ENCODE measurements at places on chromosomes 1 and 21.

GRCh38 chr1:218717575-218717974, 372.4 kb downstream of the TGFB2 start:
- DNase-seq: no peak

DNA sequence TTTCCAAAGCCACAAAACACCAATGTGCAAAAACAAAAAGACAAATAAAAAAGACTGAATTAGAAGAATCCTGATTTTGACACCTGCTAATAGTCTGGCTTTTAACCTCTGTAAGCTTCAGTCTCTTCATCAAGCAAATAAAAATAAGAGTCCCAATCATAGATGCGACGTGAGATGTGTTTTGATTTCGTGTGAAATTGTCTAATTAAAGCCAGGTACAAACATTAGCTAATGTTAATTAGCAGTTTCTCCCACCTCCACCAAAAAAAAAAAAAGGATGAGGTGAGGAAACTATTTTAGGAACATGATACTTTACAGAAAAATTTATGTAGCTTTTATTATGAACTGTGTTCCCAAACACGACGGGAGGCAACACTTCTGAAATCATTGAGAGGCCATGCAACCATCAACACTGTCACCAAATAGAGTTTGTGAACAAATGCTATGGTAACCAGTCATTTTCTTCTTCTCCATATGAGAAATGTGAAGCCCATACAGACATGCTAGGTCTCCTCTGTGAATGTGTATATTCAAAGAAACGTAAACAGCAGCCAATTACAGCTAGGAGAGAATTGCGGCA, 6.7 kb upstream of the EVI5 start:
- no peak for DNase-seq

DNA sequence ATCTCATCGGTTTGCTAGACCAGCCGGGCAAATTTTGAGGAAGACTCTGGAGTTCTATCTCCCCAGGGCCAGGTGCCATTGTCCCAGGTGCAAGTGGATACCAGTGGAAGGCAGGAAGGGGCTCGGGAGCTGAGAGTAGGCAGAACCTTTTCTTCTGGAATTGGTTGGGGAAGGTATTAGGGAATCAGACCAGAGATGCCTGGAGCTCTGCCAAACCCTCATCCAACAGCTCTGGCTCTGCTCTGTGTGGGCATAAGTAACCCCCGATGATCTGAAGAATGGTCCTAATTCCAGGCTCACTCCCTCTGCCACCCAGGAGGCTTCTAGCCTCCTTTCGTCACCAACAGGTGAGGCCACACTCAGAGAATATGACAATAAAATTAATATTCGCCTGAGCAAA, 69.9 kb downstream of the PGBD5 start:
- no peak for DNase-seq

DNA sequence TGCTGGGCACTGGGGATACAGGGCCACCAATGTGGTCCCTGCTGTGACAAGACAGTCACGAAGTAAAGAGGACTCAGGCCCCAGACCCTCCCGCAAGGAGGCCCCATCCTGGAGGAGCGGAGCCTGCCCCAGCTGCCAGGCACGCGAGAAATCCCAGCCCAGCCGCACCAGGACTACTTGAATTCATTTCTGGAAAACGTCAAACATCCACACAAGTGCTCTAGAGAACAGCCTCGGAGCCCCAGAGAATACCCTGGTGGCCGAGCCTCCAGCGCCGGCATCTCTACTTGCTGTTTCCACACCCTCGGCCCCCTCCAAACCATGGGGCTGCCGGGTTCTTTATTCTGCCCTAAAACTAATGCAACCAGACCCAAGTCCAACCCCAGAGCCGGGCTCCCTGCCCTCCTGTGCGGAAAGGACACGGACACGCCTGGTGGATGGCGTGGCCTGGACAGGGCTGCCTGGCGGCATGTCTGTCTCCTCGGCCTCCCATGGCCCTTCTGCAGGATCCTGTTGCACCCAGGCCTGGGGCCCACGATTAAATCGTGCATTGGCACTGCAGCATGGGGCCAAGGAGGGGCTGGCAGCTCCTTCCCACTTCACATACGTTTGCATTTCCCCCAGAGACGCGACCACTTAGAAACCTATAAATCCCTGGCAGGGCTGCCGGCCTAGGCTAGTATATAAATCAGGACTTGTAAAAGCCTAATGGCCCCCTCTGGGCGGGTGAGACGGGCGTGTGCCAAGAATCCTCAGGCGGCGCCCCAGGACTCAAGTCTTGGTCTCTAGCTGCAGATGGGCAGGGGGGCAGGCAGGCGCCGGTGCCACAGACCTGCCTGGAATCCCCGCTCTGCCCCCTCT, 41.2 kb downstream of the DMRTB1 start:
- no peak for DNase-seq

GRCh38 chr1:100976936-100977335, 48.6 kb downstream of the DPH5 start:
- no peak for DNase-seq

- DNase-seq: no peak
Observed at GRCh38 chr21:31043471-31043870, 5.2 kb upstream of the KRTAP19-8 start.

DNA sequence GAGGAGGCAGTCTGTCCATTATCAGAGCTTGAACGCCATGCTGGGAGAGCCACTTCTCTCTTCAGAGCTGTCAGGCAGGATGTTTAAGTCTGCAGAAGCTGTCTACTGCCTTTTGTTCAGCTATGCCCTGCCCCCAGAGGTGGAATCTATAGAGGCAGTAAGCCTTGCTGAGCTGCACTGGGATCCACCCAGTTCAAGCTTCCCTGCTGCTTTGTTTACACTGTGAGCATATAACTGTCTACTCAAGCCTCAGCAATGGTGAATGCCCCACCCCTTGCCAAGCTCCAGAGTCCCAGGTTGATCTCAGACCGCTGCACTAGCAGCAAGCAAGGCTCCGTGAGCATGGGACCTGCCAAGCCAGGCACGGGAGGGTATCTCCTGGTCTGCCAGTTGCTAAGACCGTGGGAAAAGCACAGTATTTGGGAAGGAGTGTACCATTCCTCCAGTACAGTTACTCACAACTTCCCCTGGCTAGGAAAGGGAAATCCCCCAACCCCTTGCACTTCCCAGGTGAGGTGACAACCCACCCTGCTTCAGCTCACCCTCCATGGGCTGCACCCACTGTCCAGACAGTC, 32.5 kb downstream of the RGS13 start:
- DNase-seq: no peak

DNA sequence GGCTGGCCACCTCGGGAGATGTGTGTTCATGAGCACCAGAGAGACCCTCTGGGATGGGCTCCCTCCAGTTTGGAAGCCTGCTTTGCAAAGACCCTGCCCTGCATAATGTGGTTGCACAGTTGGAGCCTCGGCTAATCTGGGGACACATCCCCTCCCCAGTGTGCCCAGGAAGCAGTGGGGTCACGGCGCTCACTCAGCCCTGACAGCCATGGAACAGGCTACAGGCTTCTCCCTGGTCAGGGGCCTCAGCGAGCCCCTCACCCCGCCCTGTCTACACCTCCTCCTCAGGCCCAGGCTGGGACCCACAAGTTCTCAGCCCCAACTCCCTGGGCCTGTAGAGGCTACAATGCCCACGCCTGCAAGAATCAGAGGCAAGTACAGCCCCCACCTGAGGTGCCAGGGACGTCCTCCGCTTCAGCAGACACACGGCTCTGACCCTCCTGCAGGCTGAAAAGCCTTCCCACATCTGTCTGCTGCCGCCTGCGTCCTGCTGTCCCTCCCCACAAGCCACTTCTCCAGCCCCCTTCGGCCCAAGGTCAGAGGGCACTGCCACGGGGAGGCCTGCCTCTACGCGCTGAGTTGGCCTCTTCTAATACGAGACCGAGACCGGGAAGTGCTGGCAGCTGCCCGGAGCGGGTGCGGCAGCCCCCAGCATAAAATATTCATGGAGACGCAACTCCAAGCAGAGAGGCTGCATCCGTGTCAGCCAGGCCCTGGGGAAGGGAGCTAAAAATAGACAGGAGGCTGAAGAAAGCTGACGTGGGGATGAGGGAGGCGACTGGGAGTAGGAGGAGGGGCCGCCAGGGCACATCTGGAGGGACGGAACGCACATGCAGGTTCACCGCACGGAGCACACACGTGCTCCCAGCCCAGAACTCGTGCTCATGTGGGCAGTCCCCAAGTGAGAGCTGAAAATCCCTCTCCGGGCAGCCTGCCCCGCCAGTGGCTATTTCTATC, 15.2 kb upstream of the GPR153 start:
- no peak for DNase-seq

DNA sequence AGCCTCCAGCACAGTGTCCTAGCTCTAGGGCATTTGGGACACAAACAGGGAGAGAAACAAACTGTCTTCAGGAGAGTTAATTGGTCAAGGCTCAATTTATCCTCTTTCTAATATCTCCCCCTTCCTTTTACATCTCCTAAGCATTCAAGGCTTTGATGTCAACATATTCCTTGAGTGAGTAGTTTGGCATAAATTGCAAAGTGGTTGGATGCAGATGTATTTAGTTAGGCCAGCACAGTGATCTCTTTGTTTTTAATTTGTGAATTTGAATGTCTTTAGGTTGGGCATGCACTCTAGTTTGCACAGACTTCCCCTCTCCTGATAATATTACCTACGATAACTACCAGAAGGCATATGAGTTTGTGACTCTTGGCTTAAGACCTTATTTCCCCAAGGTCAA, 12.5 kb upstream of the OLFML2B start:
- no peak for DNase-seq

- DNase-seq: no peak
Observed at GRCh38 chr1:62131093-62131725, 63.4 kb upstream of the L1TD1 start.

GRCh38 chr1:118302145-118302544, 117.1 kb upstream of the SPAG17 start:
- DNase-seq: no peak

DNA sequence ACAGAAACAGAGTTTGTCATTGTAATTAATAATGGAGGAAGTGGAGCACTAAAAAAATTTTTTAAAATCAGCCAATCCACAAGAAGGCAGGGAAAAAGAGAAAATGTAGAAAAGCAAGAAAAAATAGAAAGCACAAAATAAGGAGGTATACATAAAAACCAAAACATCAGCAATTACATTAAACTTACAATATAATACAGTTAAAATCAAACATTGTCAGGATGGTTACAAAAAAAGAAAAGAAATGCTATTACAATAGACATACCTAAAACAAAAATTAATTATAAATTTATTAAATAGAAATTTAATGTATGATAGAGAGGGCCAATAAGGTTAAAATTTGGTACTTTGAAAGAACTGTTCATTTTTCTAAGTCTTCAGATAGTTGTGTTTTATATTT, 38.7 kb downstream of the PRSS38 start:
- DNase-seq: no peak

- no peak for DNase-seq
Observed at GRCh38 chr1:80994934-80995333, 805.8 kb upstream of the ADGRL2 start.

- DNase-seq: no peak
Observed at GRCh38 chr1:235002706-235003300, 125.8 kb downstream of the TOMM20 start.

DNA sequence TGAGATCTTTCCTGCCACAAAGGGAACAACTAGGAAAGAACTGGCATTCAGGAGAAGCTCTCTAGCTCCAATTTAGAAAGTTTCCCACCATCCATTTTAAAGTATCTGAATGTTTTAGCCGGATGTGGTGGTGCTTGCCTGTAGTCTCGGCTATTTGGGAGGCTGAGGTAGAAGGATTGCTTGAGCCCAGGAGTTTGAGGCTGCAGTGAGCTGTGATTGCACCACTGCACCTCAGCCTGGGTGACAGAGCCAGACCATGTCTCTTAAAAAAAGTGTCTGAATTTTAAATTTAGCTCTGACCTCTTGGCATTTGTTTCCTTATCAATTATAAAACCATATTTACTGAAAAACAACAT, 67.2 kb downstream of the RPAP2 start:
- no peak for DNase-seq

GRCh38 chr1:42740851-42741580, 980 bp upstream of the CLDN19 start:
- DNase-seq: no peak

DNA sequence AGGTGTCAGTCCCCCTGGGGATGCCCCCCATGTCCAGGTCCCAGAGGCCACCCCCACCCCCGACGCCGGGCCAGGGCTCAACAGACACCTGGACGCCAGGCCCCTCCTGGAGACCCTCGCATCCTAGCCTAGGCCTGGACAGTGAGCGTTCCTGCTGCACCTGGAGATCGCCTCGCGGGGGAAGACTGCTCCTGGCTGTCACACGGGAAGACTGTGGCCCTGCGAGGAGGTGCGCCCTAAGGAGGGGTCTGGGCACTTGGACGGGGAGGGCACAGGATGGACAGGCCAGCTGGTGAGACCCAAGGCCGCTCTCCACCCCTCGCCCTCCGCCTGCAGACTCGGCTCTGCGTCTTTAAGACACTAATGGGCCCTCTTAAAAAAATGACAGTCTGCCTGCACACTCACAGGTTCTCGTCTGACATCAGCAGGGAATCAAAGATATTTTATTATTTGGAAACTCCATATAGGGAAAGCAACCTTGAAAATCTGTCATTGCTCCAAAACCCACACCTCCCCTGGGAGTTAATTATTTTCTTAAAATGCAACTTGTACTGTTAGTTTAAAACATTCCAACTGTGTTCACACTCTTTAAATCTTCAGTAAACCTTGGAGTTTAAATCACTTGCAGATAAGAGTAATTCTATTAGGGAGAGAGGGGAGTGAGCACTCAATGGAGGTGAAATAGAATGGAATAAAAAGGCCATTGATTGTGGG, 45.6 kb upstream of the ACTRT2 start:
- no peak for DNase-seq

DNA sequence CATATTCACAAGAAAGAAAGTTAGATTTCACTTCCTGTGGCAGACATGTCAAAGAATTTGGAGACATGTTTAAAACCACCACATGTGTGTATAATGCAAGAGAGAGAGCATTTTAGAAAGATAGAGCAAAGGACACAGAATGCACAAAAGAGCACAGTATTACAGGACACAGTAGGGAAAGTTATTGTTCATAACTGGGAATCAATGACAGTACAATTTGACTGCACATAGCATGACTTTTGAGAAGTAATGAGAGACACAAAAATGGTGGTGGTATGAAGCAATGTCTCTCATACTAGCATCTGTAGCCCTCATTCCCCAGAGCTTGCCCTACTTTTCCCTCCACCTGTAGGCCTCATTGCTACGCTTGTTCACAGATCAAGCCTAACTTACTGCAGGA, 499.2 kb downstream of the PTPRC start:
- DNase-seq: no peak

- DNase-seq: no peak
Observed at GRCh38 chr1:72433591-72433990, 151.3 kb upstream of the NEGR1 start.

- no peak for DNase-seq
Observed at GRCh38 chr1:64073705-64074104, 129.7 kb upstream of the UBE2U start.

DNA sequence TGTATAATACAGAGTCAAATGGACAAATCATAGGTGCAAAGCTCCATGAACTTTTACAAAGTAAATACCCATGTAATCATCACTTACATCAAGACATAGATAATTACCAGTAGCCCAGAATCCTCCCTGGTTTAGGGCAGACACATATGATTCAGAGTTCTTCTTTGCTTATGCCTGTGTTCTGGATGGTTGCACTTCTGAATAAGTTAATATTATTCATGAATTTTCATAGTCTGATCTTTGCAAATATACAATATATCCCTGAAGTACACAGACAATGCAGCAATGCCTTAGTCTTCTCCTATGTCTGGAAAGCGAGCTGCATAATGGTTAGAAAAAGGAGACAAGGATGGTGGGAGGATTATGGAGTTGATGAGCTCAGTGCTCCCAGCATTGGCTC, 122.4 kb upstream of the PLXNA2 start:
- DNase-seq: no peak

All from T follicular helper cell (primary cell).